ENCODE measurements at places on chromosomes 5 and 9.

GRCh38 chr9:1009101-1009707 is 32.7 kb downstream of the DMRT3 start:
- H3K4me1 ChIP-seq = peaks cover 7% of the 10 kb centered on the region
- DNase-seq = peak; percentile 83
- no peak overlapping the region for H3K27ac ChIP-seq
- peaks cover 27% of the 10 kb centered on the region for H3K27me3 ChIP-seq
- H3K36me3 ChIP-seq = no peaks in the 10 kb centered on the region

DNA sequence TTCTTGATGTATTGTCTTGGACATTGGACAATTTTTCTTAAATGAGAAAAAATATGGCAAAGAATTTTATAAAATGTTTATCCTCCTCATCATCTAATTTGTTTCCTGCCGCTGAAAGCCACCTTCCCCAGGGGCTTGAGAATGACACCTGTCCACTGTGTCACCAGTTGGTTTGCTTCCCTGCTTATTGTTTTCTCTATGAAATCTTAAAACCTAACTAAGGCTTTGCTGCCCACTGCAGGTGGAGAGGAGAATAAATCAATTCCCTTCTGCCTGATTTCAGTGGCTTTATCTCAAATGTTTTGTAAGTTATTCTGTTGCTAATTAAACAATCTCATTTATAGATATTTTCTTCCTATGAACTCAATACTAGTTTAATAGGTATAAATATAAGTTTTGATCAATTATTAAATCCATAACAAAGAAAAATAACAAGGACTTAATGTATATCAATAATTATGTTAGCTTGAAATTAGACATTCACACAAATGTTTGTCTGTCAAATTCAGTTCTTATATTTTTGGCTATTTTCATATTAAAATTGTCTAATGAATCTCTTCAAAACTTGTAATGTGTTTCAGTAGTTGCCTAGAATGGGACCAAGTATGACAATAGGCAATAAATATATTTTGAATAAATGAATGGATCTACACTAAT is 822.5 kb downstream of the PTPRD start:
- H3K27ac ChIP-seq = no peak overlapping the region
- no peak overlapping the region for H3K4me3 ChIP-seq
- no peaks in the 10 kb centered on the region for H3K4me1 ChIP-seq
- H3K36me3 ChIP-seq = no peaks in the 10 kb centered on the region

DNA sequence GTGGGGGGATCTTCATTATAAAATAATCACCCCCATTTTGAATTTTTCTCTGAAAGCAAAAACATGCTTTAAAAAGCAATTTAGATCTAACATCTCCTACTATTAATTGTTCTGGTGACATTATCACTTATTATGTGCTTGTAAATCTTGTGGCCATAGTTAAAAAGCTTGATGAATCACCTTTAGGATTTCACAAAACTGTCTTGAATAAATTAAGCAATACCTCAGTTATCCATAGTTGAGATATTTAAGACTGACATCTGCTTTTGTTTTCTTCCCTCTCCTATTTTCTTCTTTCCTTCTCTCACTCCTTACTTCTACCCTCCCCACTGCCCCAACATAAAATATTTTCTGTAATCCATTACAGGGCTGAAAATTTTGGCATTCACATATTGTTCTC is 84.8 kb downstream of the SLC1A3 start:
- peak overlapping the region; percentile 70 for H3K4me3 ChIP-seq
- peaks cover 14% of the 10 kb centered on the region for H3K4me1 ChIP-seq
- no peak overlapping the region for H3K27ac ChIP-seq
- H3K27me3 ChIP-seq = no peaks in the 10 kb centered on the region
- H3K36me3 ChIP-seq = no peaks in the 10 kb centered on the region

GRCh38 chr9:99071313-99072039 is 33.4 kb upstream of the TGFBR1 start:
- peak overlapping the region; percentile 54 for H3K27ac ChIP-seq
- no peaks in the 10 kb centered on the region for H3K36me3 ChIP-seq
- no peak for DNase-seq
- peaks cover 57% of the 10 kb centered on the region for H3K4me1 ChIP-seq
- no peak overlapping the region for H3K4me3 ChIP-seq
- H3K27me3 ChIP-seq = no peaks in the 10 kb centered on the region

- H3K4me3 ChIP-seq = no peak overlapping the region
- no peak for DNase-seq
- H3K4me1 ChIP-seq = peaks cover 34% of the 10 kb centered on the region
- H3K27me3 ChIP-seq = no peaks in the 10 kb centered on the region
- no peak overlapping the region for H3K27ac ChIP-seq
Observed at GRCh38 chr5:180287404-180287803, 4.5 kb downstream of the MAPK9 start.

DNA sequence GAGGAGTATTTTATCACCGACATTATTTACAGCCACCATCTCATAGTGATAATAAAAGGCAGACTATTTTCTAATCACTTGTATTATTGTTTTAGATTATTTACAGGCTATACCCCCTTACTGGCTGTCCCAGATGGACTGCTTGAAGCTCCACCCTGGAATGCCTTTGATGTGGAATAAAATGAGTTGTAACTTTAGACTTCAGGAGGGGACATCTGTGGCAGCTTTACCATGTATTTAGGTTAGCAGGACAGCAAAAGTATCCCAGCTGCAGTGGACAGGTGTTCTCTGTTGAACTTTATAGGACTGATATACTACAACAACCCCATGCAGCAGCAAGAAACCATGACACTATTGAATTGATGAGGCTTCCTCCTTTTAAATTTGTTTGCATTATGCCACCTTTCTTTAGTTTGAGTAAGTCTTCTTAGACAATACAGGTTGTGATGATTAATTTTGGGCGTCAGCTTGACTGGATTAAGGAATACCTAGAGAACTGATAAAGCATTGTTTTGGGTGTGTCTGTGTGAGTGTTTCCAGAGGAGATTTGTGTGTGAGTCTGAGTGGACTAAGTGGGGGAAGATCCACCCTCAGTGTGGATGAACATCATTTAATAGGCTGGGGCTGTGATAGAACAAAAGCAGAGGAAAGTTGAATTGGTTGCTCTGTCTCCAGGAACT is 29.2 kb upstream of the C9orf57 start:
- H3K4me1 ChIP-seq = no peaks in the 10 kb centered on the region
- H3K4me3 ChIP-seq = no peak overlapping the region
- no peak overlapping the region for H3K27ac ChIP-seq

DNA sequence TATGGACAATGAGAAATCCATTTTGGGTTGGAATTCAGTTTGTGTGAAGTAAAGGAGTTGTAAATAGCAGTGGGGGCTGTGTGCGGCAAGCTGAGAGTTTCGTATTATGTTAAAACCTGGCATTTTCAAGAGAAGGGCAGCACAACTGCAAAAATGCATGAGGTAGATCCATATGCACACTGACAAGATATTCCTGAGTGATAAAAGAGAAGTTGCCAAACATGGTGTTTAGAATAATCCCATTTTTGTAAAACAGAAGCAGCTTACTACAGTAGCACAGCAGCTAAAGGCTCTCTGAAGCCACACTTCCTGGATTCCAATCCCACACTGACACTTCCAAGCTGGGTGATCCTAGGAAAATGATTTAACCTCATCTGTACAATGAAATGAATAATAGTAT is 11.2 kb downstream of the GLRA1 start:
- H3K27ac ChIP-seq = no peak overlapping the region
- no peaks in the 10 kb centered on the region for H3K36me3 ChIP-seq
- H3K4me3 ChIP-seq = no peak overlapping the region

DNA sequence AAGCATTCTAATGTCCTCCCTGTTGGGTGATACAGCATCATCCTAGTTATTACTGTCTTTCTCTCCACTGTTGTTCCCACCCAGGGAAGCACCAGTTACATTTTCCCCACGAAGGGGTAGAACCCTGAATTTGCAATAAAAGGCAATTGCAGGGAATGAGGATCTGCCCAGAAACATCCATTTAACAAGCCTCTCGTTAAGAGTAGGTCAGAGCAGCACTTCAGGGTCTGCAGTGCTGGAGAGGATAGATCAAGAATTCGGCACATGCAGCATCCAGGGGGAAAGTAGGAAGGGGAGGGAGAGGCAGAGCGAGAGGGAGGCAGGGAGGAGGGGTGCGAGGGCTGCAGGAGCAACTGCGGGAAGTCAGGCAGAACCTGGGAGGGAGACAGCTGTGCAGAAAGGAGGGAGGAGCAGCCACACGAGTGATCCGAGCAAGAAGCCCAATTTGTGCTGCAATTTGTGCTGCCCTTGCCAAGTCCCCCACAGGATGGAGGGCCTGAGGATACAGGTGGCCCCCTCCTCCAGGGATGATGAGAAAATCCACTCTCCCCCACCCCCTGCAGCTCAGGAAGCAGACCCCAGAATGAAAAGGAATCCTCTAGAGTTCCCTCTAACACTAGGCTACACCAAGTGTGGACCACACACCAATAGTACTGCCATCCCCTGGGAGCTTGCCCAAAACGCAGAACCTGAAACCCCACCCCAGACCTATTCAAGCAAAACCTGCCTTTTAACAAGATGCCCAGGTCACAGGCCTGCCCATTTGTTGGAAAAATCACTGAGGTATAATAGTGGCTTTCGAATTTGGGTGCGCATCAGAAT is 62.2 kb downstream of the EPB41L4B start:
- H3K4me1 ChIP-seq = no peaks in the 10 kb centered on the region
- no peak for DNase-seq
- H3K27ac ChIP-seq = no peak overlapping the region
- no peak overlapping the region for H3K4me3 ChIP-seq
- peaks cover 25% of the 10 kb centered on the region for H3K27me3 ChIP-seq
- H3K36me3 ChIP-seq = no peaks in the 10 kb centered on the region

DNA sequence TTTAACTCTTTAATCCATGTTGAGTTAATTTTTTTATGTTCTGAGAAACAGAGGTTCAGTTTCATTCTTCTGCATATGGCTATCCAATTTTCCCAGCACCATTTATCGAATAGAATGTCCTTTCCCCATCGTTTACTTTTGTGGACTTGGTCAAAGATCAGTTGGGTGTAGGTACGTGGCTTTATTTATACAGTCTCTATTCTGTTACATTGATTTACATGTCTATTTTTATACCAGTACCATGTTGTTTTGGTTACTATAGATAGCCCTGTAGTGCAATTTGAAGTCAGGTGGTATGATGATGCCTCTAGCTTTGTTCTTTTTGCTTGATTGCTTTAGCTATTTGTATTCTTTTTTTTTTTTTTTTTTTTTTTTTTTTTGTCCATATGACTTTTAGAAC is 462.0 kb downstream of the HTR1A start:
- no peak for DNase-seq
- no peaks in the 10 kb centered on the region for H3K36me3 ChIP-seq
- H3K27me3 ChIP-seq = no peaks in the 10 kb centered on the region
- no peak overlapping the region for H3K4me3 ChIP-seq

- DNase-seq = peak; percentile 55
- peaks cover 17% of the 10 kb centered on the region for H3K36me3 ChIP-seq
- H3K4me1 ChIP-seq = peaks cover 28% of the 10 kb centered on the region
- H3K27me3 ChIP-seq = peaks cover 7% of the 10 kb centered on the region
Observed at GRCh38 chr5:1318659-1319251, 23.9 kb upstream of the TERT start.

DNA sequence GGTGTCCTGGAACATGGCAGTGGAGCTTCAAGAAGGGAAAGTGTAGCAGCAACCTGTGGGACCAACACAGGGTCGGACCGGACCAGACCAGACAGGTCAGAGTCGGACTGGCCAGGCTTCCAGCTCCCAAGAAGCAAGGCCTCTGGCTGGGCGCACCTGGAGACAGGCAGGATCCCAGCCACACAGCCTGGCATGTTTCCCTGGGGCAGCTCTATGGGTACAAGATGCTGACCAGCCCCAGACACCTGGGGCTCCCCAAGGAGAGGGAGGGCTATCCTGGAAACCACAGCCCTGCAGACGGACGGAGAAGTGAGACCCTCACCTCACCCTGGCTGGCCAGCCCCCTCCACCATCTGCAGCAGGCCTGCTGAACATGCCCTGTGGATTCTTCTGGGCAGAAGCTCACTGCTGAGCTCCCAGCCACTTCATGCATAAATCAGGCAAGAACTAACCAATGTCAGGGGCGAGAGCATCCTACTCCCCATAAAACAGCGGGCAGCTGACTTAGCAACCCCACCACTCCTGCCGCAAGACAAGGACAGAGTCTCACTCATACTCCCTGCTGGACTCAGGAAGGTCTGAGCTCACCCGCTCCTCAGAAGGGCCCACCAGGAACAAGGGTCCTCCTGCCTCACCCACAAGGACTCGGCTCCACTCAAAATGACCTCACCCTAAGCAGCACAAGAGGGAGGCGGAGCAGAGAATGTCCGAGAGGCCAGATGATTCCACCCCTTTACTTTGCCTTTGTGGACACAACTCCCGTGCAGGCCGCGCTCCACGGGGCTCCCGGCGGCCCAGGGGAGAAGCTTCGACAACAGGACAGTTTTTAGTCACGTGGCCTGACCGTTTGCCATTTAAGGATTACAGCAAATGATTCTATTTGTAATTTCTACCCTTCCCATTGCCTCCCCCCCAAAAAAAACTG is 2.9 kb upstream of the DPH7 start:
- DNase-seq = no peak
- no peak overlapping the region for H3K27ac ChIP-seq
- H3K4me3 ChIP-seq = no peak overlapping the region
- H3K27me3 ChIP-seq = no peaks in the 10 kb centered on the region
- peaks cover 5% of the 10 kb centered on the region for H3K36me3 ChIP-seq
